ENCODE measurements at places on chromosomes 12 and 14.

- DNase-seq = no peak
Measured at GRCh38 chr14:55399852-55400251, 11.8 kb downstream of the ATG14 start.

DNA sequence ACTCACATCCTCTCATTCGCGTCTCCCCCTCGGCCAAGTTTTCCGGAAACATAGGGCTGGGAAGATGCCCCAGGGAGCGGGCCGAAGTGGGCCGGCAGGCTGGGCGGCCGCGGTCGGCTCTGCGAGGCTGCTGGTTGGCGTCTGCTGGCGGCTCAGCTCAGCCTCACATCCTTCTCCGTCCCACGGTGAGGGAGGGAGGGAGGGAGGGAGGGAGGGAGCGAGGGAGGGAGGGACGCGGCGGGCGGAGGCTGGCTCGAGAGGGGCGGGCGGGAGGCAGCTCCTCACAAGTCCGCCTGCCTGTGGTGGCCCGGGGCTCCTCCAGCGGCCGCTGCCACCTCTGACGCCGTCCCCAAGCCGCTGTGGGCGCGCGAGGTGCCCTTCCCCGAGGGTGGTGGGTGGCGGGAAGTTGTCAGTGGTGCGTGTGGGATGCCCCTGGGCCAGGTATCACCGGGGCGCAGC is 93.8 kb downstream of the RFLNA start:
- peak; percentile 95 for DNase-seq

- DNase-seq = no peak
Measured at GRCh38 chr12:31298515-31298910, 27.4 kb downstream of the SINHCAF start.

DNA sequence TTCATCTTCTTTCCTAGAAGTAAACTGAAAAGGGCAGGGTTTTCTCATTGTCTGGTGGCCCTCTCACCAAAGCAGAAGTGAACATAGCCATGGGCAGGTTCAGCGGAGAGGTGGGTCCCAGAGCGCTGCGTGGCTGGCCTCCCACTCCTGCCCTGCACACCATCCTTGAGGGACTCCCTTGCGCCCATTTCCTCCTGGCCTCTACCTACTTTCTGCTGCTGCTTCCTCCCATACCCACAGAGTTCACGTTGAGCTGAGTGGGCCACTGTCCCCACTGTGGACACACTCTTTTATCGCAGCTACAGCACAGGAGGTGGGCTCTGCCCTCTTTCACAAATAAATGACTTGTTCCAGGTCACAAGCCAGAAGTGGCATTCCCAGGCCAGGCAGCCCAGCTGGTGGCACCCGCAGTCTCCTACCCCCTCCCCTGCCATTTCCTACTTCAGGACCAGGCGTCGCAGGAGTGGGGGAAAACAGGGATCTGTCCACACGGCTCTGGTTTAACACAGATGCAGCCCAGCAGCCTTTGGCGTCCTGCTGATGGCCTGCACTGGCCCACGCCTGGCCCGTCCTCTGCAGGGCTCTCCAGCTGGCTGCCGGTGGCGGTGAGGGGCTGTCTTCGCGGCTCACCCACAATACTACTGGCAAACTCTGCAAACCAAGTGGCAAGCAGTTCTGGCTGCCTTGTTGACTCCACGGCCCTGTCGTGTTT is 4.9 kb downstream of the SIVA1 start:
- DNase-seq = no peak

DNA sequence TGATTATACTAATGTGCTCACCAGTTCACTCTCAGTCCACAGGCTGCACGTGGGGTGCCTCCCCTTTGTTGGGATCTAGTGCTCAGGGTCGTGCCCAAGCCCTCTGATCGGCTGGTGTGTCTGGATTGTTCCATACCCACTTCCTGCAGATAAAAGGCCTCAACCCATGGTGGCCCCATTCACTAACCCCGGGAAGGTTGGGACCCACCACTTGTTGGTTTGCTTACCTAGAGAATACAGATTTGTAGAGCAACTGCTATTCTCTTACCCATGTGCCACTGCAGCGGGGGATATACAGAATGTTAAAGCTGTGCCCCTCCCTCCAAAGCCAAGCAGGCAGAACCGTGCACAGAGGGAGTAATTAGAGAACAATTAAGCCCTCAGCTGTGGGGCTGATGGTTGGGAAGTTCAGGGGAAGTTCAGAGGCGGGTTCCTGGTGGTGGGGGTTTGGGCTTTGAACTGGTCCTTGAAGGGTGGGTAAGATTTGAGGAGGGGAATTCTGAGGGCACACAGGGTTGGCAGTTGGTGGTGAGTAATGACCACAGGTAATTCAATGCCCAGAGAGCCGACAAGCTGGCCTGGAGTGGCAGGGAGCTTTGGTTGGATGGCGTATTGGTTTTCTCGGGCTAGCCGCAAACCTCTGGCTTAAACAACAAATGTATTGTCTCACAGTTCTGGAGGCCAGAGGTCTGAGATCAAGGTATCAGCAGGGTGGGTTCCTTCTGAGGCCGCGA is 68.8 kb downstream of the ADCK1 start:
- no peak for DNase-seq

DNA sequence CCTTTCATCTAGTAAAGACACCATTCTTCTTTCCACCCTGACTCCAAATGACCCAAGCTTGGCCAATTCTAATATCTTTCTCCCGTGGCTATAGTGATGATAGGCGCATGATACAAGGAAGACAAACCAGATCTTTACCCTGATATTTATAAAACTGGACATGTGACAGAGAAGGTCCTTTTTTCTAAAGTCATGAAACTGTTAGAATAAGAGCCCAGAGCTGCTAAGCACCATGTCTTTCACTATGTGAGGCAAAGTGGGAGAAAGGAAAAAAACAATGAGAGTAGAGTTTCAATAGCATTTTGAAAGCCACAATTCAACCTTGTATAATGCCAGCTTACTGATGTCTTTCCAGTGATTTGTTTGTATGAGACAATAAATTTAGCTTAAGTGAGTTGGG is 212.4 kb downstream of the RASSF9 start:
- DNase-seq = no peak

- DNase-seq = no peak
Measured at GRCh38 chr12:131511391-131511802, 199.5 kb upstream of the SFSWAP start.

DNA sequence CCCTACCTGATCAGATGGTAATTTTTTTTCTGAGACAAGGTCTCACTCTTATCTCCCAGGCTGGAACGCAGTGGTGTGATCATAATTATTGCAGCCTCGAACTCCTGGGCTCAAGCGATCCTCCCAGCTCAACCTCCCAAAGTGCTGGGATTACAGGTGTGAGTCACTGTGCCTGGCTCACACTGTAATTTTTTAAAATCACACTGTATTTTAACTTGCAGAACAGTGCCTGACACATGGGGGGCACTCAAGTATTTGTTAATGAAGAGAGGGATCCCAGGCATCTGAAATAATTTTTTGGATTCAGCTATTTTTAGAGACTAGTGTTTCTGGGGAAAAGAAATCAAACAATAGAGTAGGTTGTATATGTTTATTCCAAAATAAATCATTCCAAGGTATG is 21.7 kb downstream of the LIMA1 start:
- no peak for DNase-seq

- peak; percentile 27 for DNase-seq
Measured at GRCh38 chr12:96445691-96446583, 43.4 kb upstream of the CFAP54 start.

DNA sequence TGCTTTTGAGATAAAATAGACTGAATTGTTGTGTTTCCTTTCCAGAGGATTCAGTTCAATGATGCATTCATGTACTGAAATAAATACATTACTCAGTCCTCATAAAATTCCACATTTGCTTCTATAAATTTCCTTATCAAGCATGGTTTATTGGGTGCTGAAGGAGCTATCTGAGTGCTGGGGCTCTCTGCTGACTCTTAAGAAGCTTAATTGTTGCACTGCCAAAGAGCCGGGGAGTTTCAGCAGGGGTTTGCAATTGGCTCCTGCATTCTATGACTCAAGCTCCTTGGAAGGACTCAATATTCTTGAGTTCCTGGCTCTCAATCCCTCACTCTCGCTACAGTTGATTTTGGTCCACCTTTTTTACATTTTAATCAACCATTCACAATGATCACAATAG is 69.8 kb upstream of the PYGL start:
- peak; percentile 63 for DNase-seq

DNA sequence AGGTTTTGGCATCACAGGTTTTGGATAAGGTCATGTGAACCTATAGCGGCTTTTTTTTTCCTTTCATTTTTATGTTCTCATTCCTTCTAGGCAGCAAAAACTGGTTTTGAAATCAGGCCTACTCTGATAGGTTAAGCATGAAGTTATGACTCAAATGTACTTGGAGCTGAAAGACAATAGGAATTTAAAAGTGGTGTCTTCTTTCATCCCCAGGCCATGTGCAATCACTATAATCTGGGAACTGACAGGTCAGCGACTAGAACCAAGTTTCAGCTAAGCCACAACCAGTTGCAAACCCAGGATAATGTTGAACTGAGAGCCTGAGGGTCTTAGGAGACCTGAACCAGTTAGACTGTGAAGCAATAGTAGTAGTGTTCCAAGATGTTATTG is 74.3 kb downstream of the ANO6 start:
- DNase-seq = no peak

DNA sequence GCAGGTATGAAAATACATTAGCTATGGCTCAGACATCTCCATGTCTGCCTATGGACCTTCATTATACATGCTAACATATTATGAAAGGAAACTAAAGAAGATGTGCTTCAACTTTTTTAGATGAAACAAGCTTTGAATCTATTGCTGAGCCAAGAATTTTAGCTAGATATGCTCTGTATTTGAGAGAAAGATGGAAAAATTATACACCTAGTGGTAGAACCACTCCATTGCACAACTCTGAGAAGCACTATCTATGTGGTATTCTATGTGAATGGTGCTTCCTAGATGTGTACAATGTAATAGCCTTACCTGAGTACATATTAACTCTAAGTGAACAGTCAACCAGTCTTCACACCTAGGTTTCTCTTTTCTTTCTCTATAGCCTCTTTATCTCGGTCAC is 17.3 kb downstream of the EPYC start:
- no peak for DNase-seq

Data from femur (tissue), 1 donor.